ENCODE measurements at places on chromosomes 4 and X.

DNA sequence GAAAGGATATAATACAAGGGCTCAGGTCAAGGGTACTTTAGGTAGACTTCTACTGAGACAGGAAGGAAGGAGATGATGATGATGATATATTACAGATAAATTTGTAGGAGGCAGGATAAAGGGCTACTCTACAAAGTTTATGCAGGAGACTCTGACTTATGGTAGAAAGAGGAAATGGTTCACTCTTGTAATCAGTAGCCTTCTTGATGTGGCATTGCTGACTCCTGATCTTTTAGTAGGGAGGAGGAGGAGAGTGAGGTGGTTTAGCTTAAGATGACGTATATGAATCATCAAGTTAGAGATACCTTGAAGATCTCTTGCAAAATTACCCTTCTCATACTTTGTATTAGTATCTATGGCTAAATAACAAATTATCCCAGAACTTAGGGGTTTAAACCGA is 4.7 kb downstream of the BLTP1 start:
- DNase-seq: no peak

DNA sequence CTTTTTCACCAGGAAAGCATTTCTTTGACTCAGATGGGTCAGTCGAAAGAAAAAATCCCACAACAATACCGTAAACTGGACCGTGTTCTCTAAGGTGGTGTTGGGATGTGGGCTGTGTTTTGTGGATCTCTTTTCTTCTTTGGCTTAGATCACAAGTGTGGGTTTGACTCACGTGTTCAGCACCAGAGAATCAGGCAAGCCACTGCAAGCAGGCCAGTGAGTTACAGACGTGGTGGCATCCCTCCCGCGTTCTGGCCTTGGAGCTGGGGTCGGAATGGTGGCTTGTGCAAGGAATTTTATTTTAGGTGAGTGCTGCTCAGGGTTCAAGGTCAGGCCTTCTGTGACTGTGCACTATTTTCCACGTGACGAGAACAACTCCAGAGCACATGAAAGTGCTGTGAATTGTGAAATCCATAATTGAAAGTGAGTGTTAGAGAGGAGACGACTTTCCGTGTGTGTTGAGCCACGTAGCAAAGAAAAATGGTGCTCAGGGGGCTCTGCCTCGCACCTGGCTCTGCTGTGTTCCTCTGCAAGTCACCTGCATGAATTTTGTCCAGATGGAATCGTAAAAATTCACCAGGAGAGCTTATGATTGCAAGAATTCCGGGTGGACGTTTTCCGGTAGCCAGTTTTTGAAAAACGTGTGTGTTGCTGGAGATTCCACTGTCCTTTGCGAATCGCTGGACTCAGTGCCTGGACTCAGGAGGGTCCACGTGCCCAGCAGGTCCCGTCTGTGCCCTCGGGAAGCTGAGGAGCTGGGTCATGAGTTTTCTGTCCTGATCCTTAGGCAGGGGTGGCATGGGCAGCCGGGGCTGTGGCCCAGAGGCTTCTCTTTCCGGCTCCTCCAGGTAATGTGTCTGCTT is 33.6 kb upstream of the HGFAC start:
- DNase-seq: no peak

DNA sequence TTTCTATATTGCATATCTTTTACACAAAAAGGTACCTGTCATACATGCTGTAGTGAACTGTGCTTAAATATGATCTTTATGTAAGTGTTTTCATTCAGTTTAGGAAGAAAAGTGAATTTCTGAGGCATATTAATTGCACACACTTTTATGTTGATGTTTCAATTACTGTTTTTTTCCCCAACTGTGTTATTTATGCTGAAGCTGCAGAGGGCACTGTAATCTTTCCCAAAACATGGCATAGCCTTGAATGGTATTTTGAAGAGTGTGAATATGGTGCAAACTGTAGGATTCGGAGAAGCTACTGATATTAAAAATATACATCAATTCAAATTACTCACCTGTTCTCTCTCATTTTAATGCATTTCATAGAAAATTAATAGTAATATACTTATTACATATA is 6.0 kb upstream of the CENPE start:
- DNase-seq: no peak

DNA sequence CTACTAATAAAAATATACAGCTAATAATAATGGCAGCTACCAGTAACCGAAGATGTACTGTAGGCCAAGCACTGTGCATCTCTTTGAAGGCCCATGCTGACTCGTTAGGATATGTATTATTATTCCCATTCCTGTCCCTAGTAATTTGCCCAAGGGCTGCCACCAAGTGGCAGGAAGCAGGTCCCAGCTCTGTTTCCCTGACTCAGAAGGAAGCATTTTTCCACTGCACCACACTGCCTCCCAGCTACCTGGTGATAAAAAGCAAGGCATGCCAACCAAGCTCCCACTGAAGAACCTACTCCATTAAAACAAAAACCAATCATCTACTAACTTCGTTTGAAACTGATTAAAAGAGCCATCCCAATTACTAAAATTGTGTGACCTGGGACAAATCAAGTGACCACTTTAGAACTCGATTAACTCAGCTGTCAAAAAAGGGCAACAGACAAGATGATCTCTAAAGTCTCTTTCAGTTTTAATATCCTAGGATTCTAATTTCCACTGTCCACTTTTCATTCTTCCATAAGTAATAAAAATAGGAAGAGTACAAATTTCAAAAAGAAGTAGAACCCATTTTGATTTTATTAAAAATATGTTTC is 24.3 kb upstream of the PGM2 start:
- DNase-seq: peak; percentile 38
